ENCODE measurements at places on chromosomes 4 and X. TPM values are rescaled to one million over a fixed set of nuclear protein-coding genes. Genes with fewer than 3 reads are reported as not detected.

- H3K4me1 ChIP-seq, result peaks cover 3% of the 10 kb centered on the region
- no peaks in the 10 kb centered on the region for H3K36me3 ChIP-seq
- DNase-seq, result no peak
- H3K4me3 ChIP-seq, result no peak overlapping the region
- H3K27ac ChIP-seq, result no peak overlapping the region
These were observed 35.8 kb downstream of the GPR82 start for GRCh38 chrX:41759817-41760216.

DNA sequence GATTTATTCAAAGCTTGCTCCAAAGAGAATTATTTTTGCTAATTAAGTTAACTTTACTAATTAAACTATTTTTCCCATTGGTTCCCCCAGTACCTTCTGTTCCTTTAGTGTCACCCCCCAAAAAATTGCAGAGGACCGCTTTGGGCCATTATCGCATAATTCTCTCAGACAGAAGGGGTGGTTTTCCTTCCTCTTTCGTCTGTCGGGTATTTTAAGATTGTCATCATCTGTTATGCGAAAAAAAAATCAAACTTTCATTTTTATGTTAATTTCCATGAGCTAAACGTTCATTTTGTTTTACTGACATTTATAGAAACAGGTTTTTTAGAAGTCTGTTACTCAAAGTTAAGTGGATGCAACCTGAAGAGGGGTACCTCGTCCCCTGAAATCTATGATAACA lies 76.2 kb upstream of the DDX3X start:
- no peak overlapping the region for H3K27ac ChIP-seq
- no peak overlapping the region for H3K4me3 ChIP-seq
- H3K27me3 ChIP-seq, result no peaks in the 10 kb centered on the region
- no peaks in the 10 kb centered on the region for H3K36me3 ChIP-seq

DNA sequence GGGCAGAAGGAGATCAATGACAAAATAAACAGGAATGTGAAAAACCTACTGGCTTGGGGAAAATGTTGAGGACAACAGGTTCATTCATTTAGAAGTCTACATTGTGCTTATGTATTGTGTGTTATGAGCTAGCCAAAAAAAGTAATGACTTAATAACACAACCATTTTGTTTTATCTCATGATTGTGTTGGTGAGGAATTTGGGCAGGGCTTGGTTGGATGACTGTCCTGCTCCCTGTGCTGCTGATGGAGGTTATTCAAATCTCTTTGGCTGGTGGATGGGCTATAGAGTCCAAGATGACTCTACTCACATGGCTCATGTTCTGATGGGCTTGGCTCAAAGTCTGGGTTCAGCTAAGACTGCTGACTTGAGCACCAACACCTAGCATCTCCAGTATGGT lies 116.3 kb downstream of the HS3ST1 start:
- H3K36me3 ChIP-seq, result no peaks in the 10 kb centered on the region
- no peak for DNase-seq
- no peak overlapping the region for H3K27ac ChIP-seq
- no peak overlapping the region for H3K4me3 ChIP-seq

Gene NLGN3
- 0.81 TPM for total RNA-seq

Gene TRO
- total RNA-seq, result 4.0 TPM

Gene SLC26A1
- not detected for total RNA-seq

All from activated naive CD4-positive, alpha-beta T cell treated with anti-CD3 and anti-CD28 coated beads for 36 hours (primary cell).